Stimulated activated CD4-positive, alpha-beta T cell treated with anti-CD3 and anti-CD28 coated beads, Interleukin-1b, Interleukin-23, amount 100 ng/mL, for 1 hour (primary cell): ENCODE measurements at places on chromosomes 12 and 14.

DNA sequence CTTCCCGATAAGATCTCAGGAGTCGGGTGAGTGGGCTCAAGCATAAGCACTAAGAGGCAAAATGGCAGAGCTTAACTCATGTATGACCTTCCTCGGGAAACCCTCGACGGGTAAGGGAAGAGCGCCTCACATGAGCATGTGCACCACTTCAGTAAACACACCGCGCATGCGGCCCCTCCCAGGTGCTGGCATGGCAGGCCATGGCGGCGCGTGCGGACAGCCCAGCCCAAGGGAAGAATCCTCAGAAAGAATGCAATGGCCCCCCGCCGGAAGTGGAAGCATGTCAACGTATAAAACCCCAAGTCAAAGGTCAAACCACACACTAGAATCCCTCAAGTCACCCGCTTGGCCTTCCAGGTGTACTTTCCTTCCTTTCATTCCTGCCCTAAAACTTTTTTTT lies 6.6 kb upstream of the TNFAIP2 start:
- DNase-seq, result no peak

GRCh38 chr14:25557466-25557865 lies 507.5 kb upstream of the STXBP6 start:
- no peak for DNase-seq

- DNase-seq, result no peak
Measured at GRCh38 chr12:50132505-50133135, 20.6 kb downstream of the COX14 start.

DNA sequence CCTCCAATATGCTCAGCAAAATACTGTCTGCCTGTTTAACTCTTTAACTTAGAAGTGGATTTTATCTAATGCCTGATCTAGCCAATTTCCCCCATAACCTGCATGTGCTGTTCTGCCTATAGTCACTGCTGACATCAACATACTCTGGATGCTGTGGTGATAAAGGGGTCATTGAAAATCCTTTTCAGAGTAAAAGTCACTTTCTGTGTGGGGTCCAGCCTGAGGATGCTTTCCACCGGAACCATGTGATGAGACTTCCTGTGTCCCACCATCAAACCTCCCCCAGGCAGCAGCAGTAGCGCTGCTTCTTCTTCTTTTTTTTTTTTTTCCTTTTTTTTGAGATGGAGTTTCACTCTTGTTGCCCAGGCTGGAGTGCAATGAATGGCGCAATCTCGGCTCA lies 607.0 kb downstream of the BCL11B start:
- no peak for DNase-seq

DNA sequence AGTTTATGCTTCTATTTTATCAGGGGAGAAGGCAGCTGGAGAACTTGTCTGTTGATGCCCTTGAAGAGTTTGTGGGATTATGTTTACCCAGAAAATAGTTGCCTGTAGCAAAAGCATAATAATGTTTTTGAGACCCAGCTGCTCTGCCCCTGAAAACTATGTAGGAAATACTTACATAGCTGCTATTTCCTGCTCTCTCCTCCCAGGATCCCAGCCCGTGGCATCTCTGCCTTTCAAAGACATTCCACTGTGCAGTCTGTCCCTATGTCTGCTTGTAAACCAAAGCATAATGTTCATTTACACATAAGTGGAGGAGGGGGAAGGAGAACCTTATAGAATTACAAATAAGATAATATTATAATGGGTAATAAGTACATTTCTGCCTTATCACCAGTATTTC lies 198.7 kb downstream of the SYT1 start:
- no peak for DNase-seq

- DNase-seq, result no peak
Measured at GRCh38 chr12:118328486-118329330, 44.0 kb downstream of the TAOK3 start.

DNA sequence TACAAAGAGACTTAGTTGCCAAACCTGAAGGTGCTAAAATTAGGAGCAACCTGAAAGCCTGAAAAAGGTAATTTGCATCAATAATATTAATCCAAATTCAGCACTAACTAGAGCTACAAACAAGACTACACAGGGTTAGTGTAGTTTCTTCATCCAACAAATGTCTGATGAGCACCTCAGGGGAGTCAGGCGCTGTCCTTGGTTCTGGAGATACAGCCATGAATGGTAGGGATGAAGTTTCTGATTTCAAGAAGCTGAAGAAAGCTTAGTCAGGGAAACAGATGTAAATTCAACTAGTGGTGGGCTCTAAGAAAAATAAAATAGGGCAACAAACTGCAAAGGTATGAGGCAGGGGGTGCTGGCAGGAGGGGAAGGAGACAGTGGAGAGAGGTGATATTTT lies 266.3 kb downstream of the GLT1D1 start:
- no peak for DNase-seq

DNA sequence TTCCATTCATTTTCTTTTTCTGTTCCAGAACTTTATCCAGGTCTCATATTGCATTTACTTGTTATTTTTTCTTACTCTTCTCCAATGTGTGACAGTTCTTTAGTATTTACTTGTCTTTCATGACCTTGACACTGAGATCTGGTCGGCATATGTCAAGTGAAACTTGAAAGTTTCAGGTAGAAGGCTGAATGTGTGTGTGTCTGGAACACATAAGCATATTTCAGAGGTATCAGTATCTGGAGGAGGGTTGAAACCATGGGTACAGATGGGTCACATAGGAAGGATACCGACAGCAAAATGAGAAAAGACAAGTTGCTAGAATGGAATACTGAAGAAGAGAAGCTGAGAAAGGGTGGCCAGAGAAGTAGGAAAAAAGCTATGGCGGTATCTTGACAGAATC lies 22.5 kb upstream of the PTGDR start:
- no peak for DNase-seq

GRCh38 chr12:123516216-123516780 lies 17.2 kb downstream of the RILPL1 start:
- no peak for DNase-seq
